ENCODE measurements at places on chromosomes 13 and 19.
A peak's percentile ranks its signal among the peaks of the same experiment; 100 is the strongest.

- DNase-seq: no peak
These were observed 29.7 kb downstream of the NKPD1 start for GRCh38 chr19:45130888-45131615.

DNA sequence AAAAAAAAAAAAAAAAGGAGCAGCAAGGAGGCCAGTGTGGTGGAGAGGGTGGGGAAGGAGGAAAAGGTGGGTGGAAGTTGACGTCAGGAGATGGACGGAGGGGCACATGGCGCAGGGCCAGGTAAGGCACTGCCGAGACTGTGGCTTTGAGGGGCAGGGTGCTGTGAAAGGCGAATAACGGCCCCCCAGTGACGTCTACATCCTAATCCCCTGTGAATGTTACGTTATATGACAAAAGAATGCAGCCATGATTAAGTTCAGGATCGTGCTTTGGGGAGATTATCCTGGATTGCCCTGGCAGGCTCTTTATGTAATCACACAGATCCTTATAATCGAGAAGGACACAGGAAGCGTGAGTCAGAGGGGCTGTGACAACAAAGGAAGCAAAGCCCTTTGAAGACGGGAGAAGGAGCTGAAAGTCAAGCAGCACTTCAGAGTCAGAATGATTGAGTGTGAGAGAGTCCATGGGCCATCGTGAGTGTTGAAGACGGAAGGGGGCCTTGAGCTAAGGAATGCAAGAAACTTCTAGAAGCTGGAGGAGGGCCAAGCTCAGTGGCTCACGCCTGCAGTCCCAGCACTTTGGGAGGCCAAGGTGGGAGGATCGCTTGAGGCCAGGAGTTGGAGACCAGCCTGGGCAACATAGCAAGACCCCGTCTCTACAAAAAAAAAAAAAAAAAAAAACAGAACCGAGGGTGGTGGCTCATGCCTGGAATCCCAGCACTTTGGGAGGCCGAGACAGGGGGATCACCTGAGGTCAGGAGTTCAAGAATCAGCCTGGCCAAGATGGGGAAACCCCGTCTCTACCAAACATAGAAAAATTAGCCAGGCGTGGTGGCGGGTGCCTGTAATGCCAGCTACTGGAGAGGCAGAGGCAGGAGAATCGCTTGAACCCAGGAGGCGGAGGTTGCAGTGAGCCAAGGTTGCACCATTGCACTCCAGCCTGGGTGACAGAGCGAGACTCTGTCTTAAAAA, 13.8 kb upstream of the CEACAM16 start:
- DNase-seq: peak; percentile 77

DNA sequence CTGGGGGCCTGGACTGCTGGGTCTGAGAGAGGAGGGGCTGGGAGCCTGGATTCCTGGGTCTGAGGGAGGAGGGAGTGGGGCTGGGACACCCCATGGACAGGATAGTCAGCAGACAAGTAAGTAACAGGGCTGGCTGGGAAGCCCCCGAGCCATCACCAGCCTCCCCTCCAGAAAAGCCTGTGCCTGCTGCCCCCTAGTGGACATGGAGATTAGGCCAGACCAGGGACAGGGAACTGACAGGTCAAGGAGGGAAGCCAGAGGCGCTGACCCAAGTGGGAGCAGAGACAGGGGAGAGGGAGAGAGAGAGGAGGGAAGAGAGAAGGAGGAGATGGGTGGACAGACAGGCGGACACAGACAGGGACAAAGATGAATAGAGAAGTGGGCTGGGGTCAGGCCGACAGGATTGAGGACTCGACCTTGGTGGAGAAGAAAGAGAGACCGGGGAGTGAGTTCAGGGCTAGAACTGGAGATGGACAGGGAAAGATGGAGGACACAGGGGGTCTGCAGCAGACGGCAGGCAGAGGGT, 6.7 kb upstream of the ERFL start:
- DNase-seq: peak; percentile 78

DNA sequence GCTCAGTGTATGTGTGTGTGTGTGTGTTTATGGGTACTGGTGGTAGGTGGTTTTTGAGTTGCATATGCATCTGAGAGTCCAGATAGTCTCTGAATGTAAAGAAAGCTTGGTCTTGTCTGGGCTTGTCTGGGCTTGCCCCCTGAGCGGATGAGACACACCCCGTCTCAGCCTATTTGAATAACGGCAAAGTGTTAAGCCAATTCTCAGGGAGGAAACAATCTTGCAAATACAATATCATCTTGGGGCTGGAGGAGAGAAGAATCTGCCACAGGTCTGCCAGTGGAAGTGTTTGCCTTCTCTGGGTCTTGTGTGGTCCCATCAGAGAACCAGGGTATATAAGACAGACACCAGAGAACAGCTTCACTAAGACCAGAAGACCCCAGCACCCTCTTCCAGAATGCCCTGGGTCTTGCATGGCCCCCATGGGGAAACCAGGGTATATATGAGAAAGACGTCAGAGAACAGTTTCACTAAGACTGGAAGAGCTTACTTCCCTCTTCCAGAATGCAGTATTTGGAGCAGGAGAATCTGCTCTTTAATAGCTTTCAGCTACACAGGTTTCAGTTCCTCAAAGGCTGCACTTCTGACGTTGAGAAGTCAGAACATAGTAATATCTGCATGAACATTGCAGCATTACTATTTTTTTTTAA, 13.3 kb downstream of the CD70 start:
- DNase-seq: no peak

GRCh38 chr13:108621462-108621861, 7.9 kb upstream of the MYO16 start:
- DNase-seq: no peak

DNA sequence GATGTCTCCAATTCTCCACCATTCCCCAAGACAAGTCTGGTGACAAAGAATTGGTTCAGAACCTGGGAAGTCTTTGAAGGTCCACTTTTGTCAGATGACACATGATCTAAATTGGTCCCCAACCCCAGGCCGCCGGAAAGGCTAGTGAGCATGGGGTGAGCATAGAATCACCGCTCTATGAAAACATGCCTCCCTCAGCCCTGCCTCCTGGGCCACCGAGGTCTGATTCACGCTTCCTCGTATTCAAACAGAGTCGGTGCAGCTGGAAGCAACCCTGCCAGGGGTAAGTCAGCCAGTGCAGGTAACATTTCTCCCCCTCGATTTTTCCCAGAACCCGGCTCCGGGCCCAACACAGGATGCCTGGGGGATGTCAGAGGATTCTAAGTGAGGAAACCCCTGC, 33.9 kb upstream of the KLF2 start:
- DNase-seq: no peak

GRCh38 chr13:21137696-21138095, 38.7 kb downstream of the SKA3 start:
- DNase-seq: no peak

- DNase-seq: no peak
These were observed 69.5 kb downstream of the PTPRS start for GRCh38 chr19:5271145-5271544.

GRCh38 chr13:25674371-25674770, 302.6 kb downstream of the ATP8A2 start:
- DNase-seq: no peak

DNA sequence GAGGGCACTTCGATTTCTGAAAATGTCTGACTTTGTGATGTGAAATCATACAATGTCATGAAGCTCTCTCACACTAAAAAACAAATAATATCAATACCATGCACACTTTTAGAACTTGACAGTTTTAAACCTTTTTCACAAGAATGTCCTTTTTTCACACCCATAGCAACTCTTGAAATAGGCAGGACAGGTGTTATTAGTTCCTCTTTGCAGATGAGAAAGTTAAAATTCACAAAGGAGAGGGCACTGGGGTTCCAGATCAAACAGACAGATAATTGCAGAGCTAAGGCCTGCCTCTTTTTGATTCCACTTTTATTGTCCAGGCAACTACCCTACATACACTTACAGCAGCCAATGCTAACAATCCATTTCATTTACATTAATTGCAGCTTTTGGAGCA, 142.8 kb downstream of the KLF12 start:
- no peak for DNase-seq

DNA sequence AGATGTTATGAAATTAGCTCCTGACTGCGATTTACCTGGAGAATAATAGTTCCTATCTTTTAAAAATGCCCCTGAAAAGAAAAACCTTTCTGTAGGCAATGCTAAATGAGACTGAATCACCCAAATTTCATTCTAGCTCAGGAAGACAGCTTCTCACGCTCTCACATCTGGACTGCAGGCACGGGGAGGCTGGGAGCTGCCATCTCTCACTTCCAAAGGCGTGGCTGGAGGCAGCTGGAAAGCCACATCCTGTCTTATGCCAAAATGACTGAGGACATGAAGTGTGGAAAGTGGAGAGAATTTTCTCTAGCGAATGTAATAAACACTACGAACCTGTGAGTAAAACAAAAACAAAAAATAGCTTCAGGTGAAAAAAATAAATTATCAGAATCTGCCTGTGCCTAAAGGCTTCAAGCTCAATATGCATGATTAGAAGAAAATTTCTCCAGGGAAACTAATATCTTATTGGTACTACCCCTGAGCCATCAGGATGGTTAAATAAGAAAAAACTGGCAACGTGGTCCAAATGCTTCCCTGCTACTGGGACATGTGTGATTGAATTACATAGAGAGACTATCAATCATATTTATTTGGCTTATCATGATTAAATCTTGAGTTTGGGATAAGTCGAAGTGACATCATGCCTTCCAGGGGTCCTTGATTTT, 58.1 kb upstream of the UBL3 start:
- DNase-seq: no peak

- DNase-seq: no peak
These were observed 880.2 kb downstream of the PCDH9 start for GRCh38 chr13:66349966-66350365.

DNA sequence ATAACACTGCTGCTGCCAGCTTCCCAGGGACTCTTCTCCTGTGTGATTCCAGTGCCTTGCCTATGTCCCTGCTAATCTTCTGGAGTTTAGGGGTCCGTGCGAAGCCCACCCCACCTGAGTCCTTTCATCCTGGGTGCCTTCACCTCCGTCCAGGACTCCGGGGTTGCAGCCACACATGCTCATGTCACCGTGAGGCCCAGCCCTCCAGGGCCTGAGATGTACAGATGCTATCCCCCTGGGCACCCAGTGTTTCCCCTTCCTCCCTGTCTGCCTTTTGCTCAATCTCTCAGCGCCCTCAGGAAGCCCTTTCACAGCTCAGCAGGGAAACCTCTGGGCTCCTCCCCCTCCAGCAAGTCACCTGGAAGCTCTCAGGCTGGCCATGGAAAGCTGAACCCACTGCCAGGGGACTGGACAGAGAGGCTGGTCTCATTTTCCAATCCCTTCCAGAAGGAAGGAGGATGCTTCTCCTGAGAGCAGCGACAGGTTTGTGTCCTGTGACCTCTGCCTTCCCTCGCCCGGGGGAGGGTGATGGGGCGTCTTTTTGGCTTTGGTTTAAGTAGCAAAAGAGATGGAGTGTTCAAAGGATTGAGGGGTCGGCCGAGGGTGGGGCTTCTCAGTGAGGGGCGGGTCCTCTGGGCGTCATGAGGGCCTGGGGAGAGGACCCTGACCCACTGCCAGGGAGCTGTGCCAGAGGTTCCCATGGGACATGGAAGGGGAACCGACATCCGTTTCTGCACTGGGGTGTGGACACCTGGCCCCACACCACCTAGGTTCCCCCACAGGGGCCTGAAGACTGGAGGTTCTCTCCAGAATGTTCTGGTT, 30.8 kb upstream of the TFDP1 start:
- no peak for DNase-seq

- peak; percentile 58 for DNase-seq
These were observed 741 bp downstream of the PLEKHF1 start for GRCh38 chr19:29665826-29666577.

DNA sequence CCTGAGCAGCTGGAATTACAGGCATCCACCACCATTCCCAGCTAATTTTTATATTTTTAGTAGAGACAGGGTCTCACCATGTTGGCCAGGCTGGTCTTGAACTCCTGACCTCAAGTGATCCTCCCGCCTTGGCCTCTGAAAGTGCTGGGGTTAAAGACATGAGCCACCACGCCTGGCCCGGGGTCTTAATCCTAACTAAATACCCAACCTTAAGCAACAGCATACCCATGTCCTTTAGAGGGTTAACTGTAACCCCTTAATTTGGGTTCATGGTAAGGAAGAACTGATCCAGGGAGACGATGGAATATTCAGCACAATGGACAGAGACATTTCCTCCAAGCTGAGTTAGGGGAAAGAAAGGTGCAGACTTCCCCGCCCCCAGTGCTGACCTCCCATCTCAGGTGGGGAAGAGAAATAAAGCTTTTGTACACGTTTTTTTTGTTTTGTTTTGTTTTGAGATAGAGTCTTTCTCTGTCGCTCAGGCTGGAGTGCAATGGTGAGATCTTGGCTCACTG, 8.7 kb upstream of the GALP start:
- no peak for DNase-seq

DNA sequence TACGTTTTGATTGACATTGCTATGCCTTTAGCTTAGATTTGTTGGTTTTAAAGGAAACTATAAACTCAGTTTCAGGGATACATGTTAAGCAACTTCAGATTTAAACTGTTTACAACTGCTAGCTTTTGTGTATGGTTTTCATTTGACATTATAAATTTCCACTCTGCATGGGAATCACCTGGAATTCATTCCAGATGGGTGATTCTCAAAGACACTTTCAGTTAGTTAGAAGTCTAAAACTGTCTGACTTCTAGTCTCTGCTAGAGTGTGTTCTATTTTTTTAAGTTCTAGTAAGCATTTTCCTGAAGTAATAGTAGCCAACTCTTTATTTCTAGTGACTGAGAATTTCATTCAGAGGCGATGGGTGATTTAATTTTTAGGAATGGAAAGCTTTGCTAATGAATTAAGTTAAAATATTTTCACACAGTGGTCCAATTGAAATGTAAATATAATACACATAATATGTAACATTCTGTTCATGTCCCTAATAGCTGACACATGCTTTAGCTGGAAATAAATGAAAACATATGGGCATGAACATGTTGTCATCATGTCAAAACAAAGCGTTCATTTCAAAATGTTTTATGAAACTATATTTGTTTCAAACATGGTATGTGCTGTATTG, 58.3 kb upstream of the CSNK1A1L start:
- DNase-seq: no peak

- DNase-seq: no peak
These were observed 16.8 kb downstream of the FCGBP start for GRCh38 chr19:39917561-39918182.

DNA sequence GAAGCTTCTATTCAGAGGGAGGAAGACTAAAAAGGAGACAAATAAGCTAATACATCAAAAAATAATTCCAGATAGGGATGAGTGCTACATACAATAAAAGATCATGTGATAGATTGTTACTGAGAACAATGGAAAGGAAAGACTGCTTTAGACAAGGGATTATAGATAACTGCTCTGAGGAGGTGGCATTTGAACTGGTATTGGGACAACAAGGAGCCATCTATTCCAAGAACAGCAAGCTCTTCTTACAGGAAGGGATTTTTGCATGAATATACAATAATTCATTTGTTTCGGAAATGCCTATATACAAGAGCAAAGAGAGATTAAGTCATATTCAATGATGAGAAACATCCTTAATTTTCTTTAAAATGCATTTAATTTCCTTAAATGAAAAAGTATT, 540.5 kb upstream of the KLF12 start:
- DNase-seq: no peak

- DNase-seq: peak; percentile 54
These were observed 257 bp downstream of the KCTD12 start for GRCh38 chr13:76886005-76886291.

GRCh38 chr13:32165796-32166195, 134.2 kb downstream of the FRY start:
- no peak for DNase-seq

All from Peyer's patch (tissue), 4 donors.